ENCODE measurements at places on chromosomes 2 and 18.

DNA sequence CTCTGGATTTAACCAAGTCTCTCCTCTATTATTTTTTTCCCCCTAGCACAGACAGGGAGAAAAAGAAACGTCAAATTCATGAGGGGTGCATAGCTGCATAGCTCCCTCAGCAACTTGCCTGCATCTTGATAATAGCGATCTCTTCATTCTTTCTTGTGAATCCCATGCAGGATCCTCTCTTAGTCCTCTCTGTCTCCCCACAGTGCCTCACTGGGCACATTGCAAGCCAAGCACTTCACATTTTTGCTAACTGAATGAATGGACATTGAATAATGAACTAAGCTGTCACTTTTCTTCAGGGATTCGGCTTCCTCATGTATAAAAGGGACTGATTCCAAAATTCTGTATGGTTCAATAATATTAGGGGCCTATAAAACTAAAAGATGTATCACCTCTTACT, 2.9 kb upstream of the EPB41L3 start:
- no peak for DNase-seq

GRCh38 chr2:203997980-203998809, 61.6 kb downstream of the ICOS start:
- no peak for DNase-seq

DNA sequence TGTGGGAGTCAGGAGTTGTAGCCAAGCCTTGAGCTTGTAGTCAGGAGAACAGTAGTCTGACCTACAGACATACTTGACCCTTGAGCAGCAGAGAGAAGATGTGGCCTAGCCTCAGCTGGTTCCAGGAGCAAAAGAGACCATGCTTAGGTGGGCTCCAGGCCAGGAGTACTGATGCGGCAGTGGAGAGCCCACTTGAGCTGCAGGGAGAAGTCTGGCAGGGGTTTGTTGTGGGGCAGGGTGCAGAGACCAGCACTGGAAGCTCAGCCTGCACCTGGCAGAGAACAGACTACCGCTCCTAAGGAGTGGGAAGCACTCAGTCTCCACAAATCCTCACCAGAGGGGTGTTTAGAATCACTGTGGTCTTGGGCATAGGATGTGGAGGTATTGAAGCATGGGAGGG, 197.9 kb downstream of the TPGS2 start:
- no peak for DNase-seq

DNA sequence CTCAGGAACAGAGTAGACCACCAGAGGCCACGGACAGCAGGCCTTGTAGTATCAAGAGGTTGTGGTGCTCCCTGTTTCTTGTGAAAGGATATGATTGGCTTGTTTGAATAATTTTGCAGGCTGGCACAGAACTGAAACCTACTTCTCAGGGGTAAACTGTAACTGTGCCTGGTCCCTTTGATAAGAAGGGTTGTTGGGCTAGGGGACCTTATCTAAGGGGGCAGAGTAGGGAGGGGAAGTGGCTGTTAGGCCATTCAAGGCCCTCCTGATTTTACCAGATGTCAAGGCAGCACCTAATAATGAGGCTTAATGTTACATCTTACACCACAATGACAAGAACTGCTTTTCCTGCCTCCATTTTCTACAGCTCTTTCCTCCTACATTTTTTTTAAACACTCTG, 45.6 kb downstream of the GPR39 start:
- no peak for DNase-seq

- DNase-seq: no peak
Measured at GRCh38 chr2:206733341-206733740, 15.1 kb upstream of the DYTN start.

- DNase-seq: no peak
Measured at GRCh38 chr2:80489717-80490116, 185.2 kb upstream of the LRRTM1 start.

Data from stimulated activated CD8-positive, alpha-beta memory T cell treated with anti-CD3 and anti-CD28 coated beads, Interleukin-7, amount 100 ng/mL, for 1 hour (primary cell).